ENCODE measurements at places on chromosomes 11 and 22. TPM values are rescaled to one million over a fixed set of nuclear protein-coding genes. Genes with fewer than 3 reads are reported as not detected.

GRCh38 chr11:28596816-28597215 lies 488.6 kb downstream of the METTL15 start:
- no peaks in the 10 kb centered on the region for H3K4me1 ChIP-seq
- no peak for DNase-seq
- no peak overlapping the region for H3K4me3 ChIP-seq
- H3K27ac ChIP-seq = no peak overlapping the region
- H3K36me3 ChIP-seq = no peaks in the 10 kb centered on the region
- no peaks in the 10 kb centered on the region for H3K27me3 ChIP-seq

EFEMP2 gene
- total RNA-seq = 7.1 TPM

GRCh38 chr11:4808476-4808875 lies 4.3 kb upstream of the OR52R1 start:
- H3K27ac ChIP-seq = no peak overlapping the region
- H3K27me3 ChIP-seq = no peaks in the 10 kb centered on the region
- DNase-seq = no peak
- no peak overlapping the region for H3K4me3 ChIP-seq
- no peaks in the 10 kb centered on the region for H3K4me1 ChIP-seq

GRCh38 chr22:25764270-25765015 lies 22.5 kb downstream of the MYO18B start:
- peaks cover 25% of the 10 kb centered on the region for H3K4me1 ChIP-seq
- DNase-seq = no peak
- H3K27ac ChIP-seq = no peak overlapping the region
- no peak overlapping the region for H3K4me3 ChIP-seq

DNA sequence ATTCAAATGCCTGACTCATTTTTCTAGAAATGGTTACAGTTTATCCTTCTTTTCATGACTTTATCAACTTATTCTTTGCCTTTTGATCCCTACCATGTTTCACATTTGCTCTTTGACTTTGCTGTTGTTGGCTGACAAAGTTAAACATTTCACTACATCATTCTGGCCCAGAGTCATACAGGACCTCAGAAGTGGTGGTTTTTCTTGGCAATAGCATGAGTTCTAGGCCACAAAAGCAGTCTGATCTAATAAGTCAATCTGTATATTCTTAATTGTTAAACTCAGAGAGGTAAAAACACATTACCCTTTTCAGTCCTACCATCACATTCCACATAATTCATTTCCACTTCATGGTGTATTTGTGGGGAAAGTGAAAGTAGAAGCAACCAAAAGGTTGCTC lies 763.2 kb upstream of the TENM4 start:
- no peak overlapping the region for H3K4me3 ChIP-seq
- H3K27me3 ChIP-seq = no peaks in the 10 kb centered on the region
- H3K36me3 ChIP-seq = no peaks in the 10 kb centered on the region
- no peak for DNase-seq
- H3K4me1 ChIP-seq = no peaks in the 10 kb centered on the region
- H3K27ac ChIP-seq = no peak overlapping the region

GRCh38 chr11:8810540-8811301 lies 100.3 kb upstream of the AKIP1 start:
- H3K36me3 ChIP-seq = no peaks in the 10 kb centered on the region
- no peak overlapping the region for H3K27ac ChIP-seq
- peak overlapping the region; percentile 2 for H3K4me3 ChIP-seq
- peaks cover 28% of the 10 kb centered on the region for H3K27me3 ChIP-seq

Data from activated CD8-positive, alpha-beta memory T cell treated with anti-CD3 and anti-CD28 coated beads, Interleukin-2, amount 10 ng/mL, durations not matched to agents 7 days and 5 days (primary cell).